ENCODE measurements at places on chromosomes 6 and 20.

DNA sequence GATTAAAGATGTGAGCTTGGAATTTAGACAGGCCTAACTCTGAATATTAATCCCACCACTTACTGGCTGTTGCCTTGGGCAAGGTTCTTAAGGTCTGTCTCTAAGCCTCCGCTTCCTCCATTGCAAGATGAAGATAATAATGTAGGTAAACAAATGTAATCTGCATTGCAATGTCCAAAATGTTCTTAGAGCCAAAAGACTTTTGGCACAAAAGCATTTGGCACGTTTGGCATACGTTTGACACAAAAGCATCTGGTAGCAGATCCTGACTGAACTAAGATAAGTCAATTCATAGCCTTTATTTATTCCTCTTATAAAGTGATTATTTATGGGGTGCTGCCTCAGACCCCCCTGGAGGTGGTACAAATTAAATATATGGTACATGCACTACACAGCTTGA lies 229.9 kb upstream of the STXBP5 start:
- no peak for DNase-seq

GRCh38 chr6:93373445-93373844 lies 45.9 kb downstream of the EPHA7 start:
- no peak for DNase-seq

GRCh38 chr20:38222923-38223742 lies 37.4 kb downstream of the KIAA1755 start:
- no peak for DNase-seq

GRCh38 chr6:52675372-52675771 lies 4.5 kb downstream of the TMEM14A start:
- DNase-seq, result no peak

DNA sequence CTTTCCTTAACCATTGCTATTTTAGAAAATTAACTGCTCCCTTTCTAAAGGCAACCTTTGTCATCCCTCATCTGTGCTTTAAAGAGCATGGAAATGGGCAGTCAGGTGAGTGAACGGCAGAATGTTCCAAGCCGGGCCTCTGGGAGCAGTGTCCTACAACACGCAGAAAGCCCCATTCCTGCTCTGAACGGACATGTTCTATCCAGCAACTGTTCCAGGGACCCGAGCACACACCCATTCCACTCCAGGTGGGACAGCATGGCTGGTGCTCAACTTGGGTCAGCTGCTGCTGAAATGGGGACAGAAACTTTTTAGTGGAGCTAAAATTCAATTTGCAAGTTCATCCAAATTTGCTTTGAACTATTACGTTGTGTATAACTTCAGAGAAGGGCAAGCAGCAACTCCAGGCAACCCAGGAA lies 26.7 kb downstream of the DIDO1 start:
- DNase-seq, result no peak
